ENCODE measurements at places on chromosomes 12 and 14. TPM values are rescaled to one million over a fixed set of nuclear protein-coding genes. Genes with fewer than 3 reads are reported as not detected.

DNA sequence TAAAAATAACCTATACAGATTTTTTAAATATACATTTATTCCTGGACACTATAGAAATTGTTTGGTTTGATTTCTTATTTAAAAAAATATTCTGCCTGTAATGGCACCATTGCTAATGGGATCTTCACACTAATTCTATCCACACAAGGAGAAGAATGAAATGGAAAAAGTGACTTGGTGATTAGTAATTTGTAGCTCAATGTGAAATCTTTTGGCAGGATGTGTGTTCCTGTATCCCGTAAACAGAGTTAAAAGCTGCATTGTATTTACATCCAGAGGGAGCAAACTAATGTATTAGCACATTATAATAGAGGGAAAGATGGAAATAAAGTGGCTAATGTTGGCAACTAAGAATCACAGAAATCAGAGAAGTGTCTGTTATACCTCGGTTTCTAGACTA, 1455.3 kb upstream of the FLRT2 start:
- no peak for DNase-seq

- no peak for DNase-seq
Observed at GRCh38 chr12:109241936-109242335, 67.1 kb downstream of the FOXN4 start.

GRCh38 chr14:90379106-90379505, 17.7 kb upstream of the CALM1 start:
- DNase-seq = no peak

DNA sequence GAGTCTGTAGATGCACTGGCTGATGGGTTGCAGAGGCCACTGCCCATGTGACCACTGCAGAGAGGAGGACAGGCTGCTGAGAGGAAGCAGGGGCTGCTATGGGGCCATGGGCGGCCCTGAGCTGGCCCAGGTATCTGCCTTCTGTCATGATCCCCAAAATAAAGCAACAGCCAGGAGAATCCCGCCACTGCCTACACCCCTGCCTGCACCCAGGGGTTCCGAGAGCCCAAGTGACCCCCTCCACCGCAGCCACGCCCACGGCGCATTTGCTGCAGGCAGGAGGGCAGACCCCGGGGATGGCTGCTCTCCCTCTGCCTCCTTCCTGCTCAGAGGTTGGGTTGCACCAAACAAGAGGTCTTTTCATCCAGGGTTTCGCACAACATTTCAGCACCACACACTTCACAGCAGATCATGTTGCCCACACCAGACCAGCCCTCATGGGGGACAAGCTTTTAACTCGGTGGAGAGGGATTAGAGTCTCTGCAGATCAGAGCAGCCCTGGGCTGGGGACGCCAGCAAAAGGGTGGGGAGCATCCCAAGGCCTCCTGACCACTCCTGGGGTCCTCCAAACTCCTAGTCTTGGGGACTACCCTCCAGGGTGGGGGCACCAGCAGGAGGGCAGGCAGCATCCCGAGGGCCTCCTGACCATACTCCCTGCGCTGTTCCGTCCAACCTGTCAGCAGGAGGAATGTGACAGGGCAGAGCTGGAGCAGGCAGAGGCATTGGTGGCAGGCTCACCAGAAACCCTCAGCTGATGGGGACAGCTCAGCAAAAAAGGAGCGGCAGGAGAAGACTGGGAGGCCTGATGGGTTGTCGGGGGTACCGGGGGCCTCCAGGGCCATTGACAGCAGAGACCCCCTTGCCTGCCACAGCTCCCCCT, 14.1 kb downstream of the CCDC85C start:
- DNase-seq = no peak

GRCh38 chr14:52048641-52049204, 20.1 kb downstream of the NID2 start:
- no peak for DNase-seq

DNA sequence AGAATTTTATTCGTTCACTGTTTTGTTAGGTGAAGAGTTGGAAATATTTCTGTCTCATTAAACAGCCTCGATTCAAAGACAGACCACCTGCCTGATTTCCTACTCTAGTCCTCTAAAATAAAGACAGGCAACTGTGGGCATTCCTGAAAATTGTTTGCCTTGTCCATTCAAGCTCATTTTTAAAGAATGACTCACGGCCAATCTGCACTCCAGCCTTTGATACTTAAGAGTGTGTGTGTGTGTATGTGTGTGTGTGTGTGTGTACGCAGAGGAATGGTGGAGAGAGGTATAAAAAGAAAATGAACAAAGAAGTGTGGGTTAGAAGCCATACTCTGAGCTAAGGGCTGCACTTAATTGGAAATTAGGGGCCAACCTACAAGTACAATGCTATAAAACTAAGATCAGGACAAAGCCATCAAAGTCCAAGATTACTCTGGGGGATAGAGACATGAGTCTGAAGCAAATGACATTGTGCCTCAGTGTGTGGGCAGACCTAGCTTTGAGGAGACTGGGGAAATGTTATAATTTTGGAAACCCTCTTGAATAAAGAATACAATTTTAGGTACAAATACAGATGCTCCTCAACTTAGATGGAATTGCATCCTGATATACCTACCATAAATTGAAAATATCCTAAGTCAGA, 45.6 kb upstream of the SOCS2 start:
- DNase-seq = peak; percentile 92

DNA sequence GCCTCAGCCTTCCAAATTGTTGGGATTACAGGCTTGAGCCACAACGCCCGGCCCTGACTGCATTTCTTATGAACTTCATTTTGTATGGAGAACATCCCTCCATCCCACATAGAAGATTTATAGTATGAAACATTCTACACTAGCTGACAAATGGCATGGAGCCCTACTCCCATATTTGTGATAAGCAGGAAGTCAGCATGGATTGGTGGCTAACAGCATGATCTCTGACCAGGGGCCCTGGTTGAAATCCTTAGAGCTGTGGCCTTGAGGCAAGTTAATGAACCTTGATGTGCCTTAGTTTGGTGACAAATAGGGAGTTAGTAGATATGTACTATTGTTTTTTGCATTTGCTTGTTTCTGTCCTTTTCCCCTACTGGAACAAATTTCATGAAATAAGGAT, 12.3 kb downstream of the IFI27L1 start:
- no peak for DNase-seq

DNA sequence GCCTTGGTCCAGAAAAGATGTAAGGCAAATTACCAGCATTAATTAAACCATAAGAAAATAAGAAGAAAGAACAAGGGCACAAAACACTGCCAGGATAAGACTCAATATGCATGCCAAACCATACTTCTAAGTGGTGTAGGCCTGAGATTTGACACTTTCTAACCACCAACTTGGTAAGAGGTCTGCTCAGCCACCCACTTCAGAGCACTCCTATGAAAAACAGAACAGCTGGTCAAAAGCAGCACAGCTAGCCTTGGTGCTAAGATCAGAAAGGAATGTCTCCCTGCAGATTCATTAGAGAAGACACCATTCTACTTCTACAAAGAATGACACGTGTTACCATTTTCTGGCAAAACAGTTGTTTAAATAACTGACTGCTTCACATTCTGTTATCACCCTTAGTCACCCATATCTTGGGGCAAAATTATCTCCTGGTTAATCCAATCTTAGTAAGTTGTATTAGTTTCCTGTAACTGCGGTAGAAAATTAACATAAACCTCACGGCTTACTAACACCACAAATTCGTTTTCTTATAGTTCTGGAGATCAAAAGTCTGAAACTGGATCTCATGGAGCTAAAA, 13.2 kb downstream of the RPS6KA5 start:
- no peak for DNase-seq

DNA sequence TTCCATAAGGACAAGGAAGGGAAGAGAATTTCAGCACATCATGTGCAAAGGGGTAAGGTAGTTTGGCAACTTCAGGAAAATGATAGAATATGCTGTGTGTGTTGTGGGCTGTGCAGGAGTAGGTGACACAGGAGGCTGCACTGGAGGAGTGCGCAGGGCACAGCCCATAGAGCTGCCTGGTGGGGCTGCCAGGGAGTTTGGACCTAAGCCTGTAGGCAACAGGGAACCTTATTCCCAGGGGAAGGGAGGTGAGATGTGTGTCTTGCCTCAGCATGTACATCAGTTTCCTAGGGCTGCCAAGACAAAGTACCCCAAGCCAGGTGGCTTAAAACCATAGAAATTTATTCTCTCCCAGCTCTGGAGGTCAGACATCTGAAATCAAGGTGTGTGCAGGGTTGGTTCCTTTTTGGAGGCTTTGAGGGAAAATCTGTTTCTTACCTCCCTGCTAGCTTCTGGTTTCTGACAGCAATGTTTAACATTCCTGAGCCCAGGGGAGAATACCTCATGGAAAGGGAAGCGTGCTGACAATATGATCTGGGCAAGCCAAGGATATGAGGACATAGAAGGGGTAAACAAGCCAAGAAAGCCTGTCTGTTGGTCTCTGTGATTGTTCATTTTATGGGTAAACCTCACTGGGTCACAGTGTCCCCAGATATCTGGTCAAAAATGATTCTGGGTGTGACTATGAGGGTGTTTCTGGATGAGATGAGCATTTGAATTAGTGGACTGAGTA, 174.0 kb upstream of the NTF3 start:
- DNase-seq = no peak

GRCh38 chr14:37143475-37143874, 28.9 kb downstream of the SLC25A21 start:
- no peak for DNase-seq

GRCh38 chr12:48197549-48197970, 5.5 kb downstream of the OR10AD1 start:
- DNase-seq = peak; percentile 70

Gene ADAM21
- polyA plus RNA-seq = 0.04 TPM

Gene CCDC175
- polyA plus RNA-seq = not detected

Gene ANKRD13A
- polyA plus RNA-seq = 13.0 TPM
